CD4-positive, alpha-beta T cell treated with Interferon gamma for 1 hour (primary cell): ENCODE measurements at places on chromosomes 2 and 18.

DNA sequence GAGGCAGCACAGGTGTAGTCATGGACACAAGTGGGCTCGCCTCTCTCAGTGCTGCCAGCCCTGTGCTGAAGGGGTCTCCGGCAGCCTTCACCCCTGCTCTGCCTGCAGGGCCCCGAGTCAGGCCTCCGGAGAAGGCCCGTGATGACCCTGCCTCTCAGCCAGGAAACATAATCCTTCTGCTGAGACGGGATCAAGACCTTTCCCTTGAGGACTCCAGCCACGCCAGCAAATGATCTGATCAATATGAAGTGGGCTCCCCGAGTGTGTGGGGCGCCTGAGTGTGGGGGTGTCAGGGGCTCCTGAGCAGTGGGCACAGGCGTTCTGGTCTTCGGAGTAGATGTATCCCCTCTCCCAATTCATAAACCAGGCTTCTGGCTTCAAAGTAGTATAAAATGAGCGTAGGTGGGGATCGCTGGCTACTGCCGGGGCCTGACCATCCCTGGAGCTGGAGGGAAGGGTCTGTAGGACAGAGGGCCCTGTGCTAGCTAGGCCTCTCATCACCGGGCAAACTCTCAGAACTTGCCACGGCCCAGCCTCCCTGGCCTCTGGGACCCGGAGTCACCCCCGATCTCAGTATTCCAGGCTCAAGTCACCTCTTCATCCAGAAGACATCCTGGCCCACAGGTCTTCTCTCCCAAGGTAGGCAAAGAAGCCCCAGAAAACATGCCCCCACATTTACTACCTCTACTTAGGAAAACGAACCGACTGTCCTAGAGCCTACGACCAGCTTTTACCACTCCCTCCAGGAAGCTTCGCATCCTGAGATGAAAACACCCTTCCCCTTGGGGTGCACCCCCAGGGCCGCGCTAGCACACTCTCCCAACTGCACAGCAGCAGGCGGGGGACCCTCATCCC, 33.6 kb downstream of the CRACDL start:
- no peak for DNase-seq

- DNase-seq, result no peak
Measured at GRCh38 chr2:156309167-156309566, 23.4 kb downstream of the NR4A2 start.

GRCh38 chr18:23756590-23757436, 67.6 kb downstream of the LAMA3 start:
- no peak for DNase-seq

DNA sequence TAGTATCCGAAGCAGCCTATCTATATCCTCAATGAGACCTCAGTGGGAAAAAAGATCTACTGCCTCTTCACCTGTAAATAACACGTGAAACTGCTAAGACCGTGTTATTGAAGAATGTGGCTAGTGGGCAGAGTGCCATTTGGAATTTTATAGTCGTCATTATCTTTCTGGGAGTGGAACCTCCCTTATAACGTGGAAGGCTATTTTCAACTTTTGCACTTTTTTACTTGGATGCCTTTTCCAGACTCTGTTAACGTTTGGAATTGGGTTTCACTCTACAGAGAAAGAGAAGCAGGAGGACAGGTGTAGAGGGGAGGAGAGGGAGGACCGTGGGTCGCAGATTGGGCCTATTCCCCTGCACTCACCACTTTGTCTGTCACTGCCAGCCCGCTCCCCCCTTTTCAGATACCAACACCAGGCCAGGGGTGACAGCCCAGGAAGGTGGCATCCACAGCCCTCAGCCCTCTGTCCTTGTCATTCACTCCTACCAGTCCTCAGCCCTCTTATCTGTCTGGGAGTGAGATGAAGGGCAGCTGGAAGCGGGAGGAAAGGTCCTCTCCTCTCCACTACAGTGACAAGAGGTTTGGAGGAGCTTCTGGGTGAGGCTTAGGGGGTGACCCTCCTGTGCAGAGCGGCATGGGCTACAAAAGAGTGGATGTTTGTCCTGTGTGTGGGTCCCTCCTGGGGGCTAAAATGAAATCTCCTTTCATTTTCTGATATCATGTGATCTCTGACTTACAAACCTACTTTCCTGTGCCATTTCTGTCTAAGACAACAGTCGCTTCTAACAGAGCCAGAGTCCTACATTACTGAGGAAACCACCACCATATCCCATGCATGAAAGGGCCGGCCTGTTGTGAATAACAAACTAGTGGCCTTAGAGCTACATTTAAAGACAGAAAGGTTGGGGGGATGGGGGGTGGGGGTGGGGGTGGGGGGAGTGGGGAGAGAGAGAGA, 23.9 kb upstream of the CEP68 start:
- DNase-seq, result no peak

DNA sequence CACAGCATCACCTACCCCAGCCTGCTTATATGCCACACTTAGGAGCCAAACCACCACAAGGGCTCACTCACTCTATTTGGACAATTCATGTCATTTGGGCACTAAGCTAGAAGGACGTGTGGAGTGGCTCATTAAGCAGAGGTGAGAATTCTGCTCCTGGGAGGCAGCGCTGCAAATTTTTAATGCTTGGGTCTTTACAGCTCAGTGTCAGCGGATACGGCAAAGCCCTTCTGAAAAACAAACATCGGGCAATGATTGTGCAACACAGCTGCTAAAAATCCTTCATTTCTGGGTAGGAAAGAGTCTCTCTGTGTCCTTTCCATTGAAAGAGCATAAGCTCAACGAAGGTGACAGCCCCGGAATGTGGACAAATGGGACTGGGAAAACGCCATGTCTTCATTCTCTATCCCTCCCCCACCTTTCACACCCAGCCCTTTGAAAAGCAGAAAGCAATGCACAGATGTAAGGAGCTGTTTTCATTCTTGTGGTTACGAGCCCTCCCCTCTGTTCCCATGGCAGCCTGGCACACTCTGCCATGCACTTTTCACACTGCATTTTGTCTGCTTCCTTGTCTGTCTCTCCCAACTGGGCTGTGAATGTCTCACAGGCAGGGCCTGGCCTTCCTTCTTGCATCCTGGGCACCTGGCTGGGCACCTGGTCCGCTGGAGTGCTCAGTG, 16.0 kb downstream of the TMEM177 start:
- DNase-seq, result no peak

GRCh38 chr2:239978411-239978810, 46.7 kb downstream of the NDUFA10 start:
- DNase-seq, result peak; percentile 64

DNA sequence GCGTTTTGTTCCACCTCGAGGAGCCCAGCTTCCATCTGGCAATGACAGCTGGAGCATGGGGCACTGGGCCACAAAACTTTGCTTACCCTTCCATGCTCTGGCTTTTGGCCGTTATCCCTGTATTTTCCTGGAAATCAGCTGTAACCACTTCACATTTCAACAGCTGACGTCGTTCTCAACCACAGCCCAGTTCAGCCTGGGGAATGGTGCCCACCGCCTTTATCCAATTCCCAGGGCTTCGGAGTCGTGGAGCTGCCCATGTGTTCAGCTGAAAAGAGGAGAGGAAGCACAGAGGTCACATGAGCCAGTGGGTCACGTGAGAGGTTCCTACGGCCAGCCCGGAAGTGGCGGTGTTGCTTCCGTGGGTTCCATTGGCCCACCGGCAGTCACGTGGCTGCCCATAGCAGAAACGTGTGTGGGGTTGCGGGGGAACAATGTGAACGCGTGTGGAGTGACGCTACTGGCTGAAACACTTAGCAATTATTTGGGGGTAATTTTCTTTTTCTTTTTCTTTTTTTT, 16.7 kb upstream of the EDAR start:
- DNase-seq, result no peak

GRCh38 chr2:36663851-36664695, 32.4 kb upstream of the VIT start:
- no peak for DNase-seq

GRCh38 chr18:32714571-32715148, 58.2 kb downstream of the KLHL14 start:
- DNase-seq, result peak; percentile 1

GRCh38 chr18:61891894-61892293, 913 bp downstream of the RNF152 start:
- DNase-seq, result no peak

DNA sequence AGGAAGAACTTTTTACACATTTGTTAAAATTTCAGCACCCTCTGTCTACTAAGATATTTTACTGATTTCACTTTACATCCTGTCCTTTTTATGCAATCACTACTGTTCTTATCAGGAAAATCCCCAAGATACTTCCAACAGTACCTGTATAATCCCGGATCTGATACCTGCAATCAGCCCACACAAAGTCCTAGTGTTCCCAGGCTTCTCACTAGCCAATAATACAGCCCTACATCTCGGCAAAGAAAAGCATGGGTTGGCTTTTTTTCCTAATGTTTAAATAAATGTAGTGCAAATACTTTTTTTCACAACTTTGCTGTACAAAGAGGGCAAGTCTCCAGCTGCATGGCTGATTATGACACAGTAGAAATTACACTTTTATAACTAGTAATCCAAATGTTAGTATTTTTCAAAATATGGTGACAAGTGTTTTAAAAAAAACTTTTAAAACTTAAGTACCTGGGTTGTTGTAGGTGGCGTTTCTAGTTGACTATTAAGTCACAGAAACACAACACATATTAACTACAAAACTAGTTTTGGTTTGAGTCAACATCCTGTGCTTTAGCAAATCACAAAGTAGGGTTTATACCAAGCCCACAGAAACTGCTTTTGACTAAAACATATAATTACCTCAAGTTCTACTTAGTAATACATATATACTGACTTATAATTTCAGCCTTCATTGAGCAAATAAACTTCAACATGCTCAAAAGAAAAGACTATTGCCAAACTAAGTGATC, 19.5 kb downstream of the CNOT11 start:
- no peak for DNase-seq

DNA sequence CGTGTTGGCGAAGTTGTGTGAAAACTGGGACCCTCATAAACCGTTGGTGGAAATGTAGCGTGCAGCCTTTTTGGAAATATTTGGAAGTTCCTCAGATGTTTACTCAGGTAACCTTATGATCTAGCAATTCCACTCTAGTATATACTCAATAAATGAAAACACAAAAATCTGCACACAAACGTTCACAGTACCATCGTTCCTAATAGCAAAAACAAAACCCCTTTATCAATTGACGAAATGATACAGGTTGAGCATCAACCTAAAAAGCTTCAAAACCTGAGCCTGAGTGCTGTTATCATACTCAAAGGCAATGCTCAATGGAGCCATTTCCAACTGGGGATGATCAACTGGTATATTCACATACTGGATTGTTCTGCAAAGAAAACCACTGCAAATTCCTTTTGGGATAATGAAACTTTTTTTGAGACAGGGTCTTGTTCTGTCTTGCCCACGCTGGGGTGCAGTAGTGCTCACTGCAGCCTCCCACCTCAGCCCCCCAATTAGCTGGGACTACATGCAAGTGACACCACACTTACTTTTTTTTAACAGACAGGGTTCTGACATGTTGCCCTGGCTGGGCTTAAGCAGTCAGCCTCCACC, 777 bp upstream of the C18orf32 start:
- DNase-seq, result no peak

GRCh38 chr18:57801761-57802212, 1.3 kb downstream of the ATP8B1 start:
- no peak for DNase-seq

DNA sequence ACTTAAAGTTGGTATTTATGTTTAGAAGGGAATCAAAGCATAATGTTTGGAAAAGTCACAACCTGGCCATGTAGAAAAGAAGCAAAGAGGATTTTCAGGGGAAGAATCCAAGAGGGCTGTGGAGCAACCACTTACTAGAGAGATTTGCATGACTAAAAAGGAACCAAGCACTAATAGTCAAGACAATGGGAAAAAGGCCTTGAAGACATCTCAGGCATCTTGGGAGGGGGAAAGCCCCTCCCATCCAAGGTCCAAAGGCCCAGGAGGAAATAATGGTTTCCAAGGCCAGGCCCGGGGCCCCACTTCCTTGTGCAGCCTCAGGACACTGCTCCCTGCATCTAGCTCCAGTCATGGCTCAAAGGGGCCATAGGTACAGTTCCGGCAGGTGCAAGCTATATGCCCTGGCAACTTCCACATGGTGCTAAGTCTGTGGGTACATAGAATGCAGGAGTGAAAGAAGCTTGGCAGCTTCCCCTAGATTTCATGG, 128.1 kb downstream of the EIPR1 start:
- DNase-seq, result no peak

DNA sequence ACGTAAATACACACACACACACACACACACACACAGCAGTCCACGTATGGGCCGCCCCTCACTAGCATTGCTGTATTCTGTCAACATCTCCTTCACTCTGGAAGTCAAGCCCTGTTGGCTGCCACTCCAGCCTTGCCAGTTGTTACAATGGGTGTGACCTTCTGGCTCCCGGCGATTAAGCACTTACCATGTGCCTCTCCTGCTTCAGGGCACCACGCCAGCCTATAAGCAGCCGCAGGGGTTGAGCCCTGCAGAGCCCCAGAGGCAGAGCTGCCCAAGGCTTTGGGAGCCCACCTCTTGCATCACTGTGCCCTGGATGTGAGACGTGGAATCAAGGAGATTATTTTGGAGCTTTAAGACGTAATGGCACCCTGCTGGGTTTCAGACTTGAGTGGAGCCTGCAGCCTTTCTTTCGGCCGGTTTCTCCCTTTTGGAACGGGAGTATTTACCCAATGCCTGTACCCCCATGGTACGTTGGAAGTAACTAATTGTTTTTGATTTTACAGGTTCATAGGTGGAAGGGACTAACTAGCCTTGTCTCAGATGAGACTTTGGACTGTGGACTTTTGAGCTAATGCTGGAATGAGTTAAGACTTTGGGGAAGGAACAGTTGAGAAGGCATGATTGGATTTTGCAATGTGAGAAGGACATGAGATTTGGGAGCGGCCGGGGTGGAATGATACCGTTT, 54.5 kb upstream of the ROCK2 start:
- DNase-seq, result no peak

GRCh38 chr2:201808027-201808426, 1.7 kb downstream of the CDK15 start:
- no peak for DNase-seq

GRCh38 chr2:133635131-133635530, 66.9 kb upstream of the NCKAP5 start:
- DNase-seq, result no peak

DNA sequence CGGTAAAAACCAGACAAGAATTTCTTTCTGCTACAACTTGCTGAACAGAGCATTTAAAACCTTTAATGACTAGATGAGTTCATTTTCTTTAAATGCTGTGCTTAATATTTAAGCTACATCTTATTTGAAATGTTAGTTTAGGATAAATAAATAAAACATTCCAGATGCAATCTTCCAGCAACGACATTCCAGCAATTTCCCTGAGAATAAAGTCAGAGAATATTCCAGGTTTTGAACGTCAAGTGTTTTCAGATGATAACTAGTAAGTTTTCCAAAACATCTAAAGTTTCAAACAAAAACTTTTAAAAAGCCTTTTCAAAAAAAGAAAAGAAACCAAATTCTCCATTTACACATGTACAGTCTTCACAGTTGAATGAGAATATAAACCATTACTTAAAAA, 104.8 kb downstream of the PPP1R1C start:
- DNase-seq, result no peak

- no peak for DNase-seq
Measured at GRCh38 chr2:205556357-205556756, 125.9 kb upstream of the NRP2 start.

GRCh38 chr2:101294861-101295260, 13.6 kb downstream of the RNF149 start:
- DNase-seq, result no peak
